Stimulated activated CD8-positive, alpha-beta memory T cell treated with anti-CD3 and anti-CD28 coated beads, Interleukin-4, amount 100 ng/mL, for 4 hours (primary cell): ENCODE measurements at places on chromosomes 3 and 15.

DNA sequence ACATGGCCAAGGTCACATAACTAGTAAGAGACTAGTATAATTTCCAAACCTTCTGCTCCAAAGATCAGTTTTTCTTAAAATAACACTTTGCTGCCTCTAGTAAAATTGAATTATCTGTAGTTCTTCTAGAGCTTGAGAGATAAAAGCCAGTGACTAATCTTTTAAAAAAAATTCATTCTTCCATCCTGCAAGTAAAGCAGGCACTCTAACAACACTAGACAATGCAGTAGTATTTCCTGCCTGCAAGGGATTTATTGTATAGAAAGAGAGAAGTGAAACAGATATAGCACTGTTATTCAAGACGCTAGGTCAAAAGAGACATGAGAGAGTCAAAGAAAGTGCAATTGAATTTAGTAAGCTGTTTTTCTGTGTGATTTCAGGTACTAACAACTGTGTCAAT is 159.5 kb upstream of the TBC1D5 start:
- no peak for DNase-seq

DNA sequence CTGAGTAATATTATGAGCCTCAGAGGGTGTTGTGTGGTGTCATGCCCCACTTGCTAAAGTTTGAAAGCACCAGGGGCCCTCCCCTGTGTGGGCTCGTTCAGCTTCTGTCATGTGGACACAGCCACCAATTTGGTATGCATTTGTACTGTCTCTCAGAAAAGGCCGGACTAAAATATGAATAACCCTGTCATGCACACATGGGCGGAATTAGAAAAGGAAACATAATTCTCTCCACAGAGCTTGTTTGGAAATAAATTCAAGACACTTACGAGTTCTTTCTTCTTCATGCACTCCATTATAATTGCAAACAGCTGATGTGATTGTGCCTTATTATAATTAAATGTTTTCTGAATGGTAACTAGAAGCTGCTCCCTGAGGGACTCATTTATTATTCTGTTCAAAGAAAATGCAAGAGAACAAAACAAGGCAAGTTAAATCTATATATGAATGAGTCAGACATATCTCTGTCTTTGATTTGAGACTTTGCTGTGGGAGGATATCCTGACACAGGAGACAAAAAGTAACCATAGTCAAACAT is 39.1 kb downstream of the TRPM1 start:
- no peak for DNase-seq

DNA sequence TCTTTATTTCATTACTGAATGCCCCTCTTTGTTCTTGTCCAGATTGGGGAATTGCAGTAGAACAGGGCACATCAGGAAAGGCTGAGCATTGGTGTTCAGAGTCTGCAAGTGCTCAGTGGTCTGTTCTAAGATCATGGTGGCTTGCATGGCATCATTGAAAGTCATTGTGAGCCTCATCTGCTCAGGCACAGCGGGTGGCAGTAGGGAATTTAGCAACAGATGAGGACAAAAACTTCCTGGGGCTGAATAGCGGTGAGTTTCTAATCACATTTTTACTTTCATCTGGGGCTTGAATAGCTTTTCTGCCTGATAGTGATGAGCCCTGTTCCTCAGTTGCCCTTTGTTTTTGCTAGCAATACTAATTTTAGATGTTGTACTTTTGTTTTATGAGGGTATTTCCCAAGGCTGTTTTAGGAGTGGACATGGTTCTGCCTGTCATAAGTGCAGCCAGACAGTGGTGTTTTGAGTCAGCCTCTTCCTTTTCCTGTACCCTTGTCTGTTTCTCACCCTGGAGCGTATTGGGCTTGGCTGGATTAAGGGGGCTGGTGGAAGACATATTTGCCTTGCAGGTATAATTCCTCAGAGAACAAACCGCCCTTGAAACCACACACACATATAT is 127.2 kb upstream of the IL12A start:
- DNase-seq, result no peak

- DNase-seq, result no peak
Measured at GRCh38 chr3:120498556-120499346, 48.0 kb upstream of the FSTL1 start.

- no peak for DNase-seq
Measured at GRCh38 chr3:172617013-172617706, 93.7 kb downstream of the NCEH1 start.
